Ascending aorta (tissue), 2 donors: ENCODE measurements at places on chromosomes 16 and 17.

- DNase-seq, result no peak
Measured at GRCh38 chr17:3697103-3697476, 1.1 kb upstream of the P2RX5 start.

- DNase-seq, result no peak
Measured at GRCh38 chr17:78316867-78317789, 42.7 kb downstream of the SOCS3 start.

- DNase-seq, result no peak
Measured at GRCh38 chr17:78096093-78096492, 32.5 kb downstream of the TMC6 start.

DNA sequence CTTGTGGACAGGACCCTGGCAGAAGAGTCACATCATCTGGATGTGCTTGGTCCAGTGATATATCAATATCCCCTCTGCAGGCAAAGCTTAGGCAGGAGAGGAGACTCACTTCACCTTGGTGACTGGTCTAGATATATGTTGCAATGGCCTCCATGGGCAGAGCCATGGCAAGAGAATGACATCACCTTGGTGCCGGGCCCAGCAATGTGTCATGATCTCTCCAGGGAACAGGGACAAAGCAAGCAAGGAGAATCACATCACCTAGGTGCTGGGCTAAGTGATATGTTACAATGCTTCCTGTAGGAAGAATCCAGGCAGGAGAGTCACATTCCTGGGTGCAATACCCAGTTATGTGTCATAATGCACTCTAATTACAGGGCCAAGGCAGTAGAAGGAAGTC, 2106.2 kb downstream of the TP53TG3F start:
- no peak for DNase-seq

- DNase-seq, result no peak
Measured at GRCh38 chr16:81427219-81427618, 17.4 kb upstream of the CMIP start.

- DNase-seq, result no peak
Measured at GRCh38 chr16:86292942-86293341, 217.4 kb upstream of the FOXF1 start.

GRCh38 chr16:81237942-81238295, 570 bp upstream of the BCO1 start:
- DNase-seq, result no peak

DNA sequence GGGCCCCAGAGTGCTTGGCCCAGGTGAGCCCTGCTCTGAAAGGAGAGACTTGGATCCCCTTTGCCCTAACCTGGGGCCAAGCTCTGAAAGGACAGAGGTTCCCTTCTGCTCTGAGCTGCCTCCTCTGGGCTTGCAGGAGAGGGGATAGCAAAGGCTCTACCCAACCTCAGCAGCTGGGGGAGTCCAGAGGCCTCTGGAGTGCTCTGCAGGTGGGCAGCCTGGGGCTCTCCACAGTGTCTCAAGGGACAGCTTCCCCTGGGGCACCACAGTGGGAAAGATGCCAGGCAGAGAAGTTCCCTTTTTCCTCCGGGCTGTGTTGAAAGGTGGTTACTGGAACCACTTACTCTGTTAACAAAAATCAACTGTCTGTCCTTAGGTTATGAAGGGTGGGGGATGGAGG, 48.2 kb upstream of the MGAT5B start:
- DNase-seq, result no peak

- no peak for DNase-seq
Measured at GRCh38 chr16:73177729-73178295, 129.9 kb upstream of the ZFHX3 start.

- no peak for DNase-seq
Measured at GRCh38 chr17:14902803-14903202, 362.3 kb downstream of the PMP22 start.

GRCh38 chr16:69724981-69725479, 1.3 kb downstream of the NQO1 start:
- no peak for DNase-seq

DNA sequence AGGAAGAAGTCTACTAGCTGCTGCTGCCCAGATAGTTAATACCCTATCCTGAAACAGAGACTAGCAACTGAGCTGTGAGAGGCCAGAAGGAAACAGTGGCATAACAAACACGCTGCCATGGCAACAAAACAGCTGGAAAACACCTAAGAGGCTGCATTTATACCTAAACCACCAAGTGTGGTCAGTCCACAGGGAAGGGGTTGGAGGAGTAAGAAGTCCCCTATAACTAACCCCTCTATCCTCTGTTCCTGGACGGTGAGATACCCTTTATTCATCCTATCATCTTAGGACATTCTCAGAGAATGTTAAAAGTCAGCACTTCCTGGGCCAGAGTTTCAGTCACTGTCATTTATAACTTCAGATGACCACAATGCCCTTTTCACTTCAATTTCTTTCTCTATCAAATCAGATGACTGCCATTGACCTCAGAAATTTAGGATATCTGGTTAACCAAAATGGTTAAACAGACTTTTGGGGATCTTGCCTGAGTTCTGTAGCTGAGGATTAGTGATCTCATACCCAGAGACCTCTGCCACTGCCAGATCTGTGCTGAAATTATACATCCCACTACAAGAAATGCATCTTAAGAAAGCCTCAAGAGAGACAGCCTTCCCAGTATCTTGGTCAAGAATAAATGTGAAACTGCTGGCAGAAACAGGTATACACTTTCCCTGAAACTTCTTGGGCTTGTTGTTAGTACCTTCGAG, 36.2 kb downstream of the STH start:
- DNase-seq, result no peak

GRCh38 chr16:49959552-49960277, 65.3 kb upstream of the CNEP1R1 start:
- no peak for DNase-seq

GRCh38 chr16:84548971-84549844, 44.7 kb upstream of the MEAK7 start:
- no peak for DNase-seq

GRCh38 chr16:66467611-66468010, 40.5 kb downstream of the BEAN1 start:
- DNase-seq, result no peak

GRCh38 chr16:67653128-67653788, 6.8 kb downstream of the ACD start:
- no peak for DNase-seq

DNA sequence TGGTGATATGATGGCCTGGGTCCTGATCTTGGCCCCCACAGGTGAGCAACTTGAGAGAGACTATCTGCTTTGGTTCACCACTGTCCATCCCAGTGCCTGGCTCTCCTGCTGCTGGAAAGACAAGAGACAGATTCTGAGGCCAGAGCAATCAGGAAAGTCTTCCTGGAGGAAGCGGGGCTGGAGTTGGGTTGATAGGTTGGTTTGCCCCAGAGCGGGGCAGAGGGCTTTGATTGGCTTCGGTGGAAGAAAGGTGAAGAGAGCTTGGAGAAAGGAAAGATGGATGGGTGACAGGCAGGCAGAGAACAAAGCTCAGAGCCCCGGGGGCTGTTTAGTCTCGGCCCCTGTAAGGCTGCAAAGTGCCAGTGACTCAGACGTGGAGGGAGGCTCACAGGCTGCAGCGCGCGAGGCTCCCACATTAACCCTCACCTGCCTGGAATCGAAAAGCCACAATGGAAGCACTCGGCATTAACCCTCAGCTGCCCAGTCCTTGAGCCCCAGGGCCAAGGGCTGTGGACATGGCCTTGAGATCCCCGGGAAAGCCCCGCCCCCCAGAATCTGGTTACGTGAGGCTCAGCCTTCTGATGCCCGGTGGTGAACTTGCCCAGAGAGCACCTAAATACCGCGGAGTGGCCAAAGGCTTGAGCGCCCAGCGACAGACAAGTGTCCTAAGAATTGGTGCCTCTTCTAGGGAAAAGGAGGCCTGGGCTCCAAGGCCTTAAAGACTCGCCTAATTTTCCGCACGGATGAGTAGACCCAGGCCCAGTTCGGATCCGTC, 996 bp upstream of the CPNE2 start:
- no peak for DNase-seq

GRCh38 chr17:79803997-79804855, 7.3 kb upstream of the CBX8 start:
- DNase-seq, result no peak

- DNase-seq, result no peak
Measured at GRCh38 chr16:87297918-87298631, 19.1 kb downstream of the C16orf95 start.

DNA sequence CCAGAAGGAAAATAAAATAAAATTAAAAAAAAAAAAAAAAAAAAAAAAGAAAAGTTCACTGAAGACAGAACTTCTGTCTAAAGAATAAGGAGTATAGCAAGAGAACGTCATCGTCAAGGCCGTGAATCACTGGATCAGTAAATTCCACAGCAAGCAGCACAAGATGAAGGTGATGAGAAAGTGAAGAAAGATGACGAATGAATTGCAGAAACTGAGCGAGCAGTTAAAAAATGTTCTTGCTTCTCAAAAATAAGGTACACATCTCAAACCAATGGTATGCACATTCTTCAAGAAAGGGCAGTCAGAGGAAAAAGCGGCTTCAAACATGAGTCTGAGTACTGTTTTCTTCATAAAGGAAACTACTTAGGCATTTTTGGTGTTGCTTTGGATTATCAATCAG, 104.7 kb downstream of the SMG6 start:
- no peak for DNase-seq

DNA sequence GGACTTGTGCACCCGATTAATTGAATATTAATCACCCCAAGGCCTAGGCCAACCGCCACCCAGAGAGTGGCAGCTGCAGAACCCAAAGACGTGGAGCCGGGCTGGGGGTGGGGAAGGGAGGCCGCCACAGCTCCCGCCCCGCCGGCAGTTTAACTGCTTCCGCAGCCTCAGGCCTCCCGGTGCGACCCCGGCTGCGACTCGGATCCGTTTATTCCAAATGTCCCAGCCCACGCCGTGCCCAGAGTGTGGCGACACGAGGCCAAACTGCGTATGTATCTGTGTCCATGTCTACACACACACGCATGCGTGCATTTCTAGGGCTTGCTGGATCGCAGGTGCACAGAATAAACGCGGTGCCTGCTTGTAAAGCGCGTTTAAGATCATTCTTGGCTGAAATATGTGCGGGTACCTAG, 802 bp upstream of the TOB1 start:
- peak; percentile 33 for DNase-seq

GRCh38 chr17:16267174-16267573, 50.2 kb downstream of the PIGL start:
- no peak for DNase-seq

GRCh38 chr17:5888811-5889210, 181.4 kb upstream of the WSCD1 start:
- DNase-seq, result no peak

GRCh38 chr16:4021070-4021779, 95.0 kb downstream of the ADCY9 start:
- no peak for DNase-seq

DNA sequence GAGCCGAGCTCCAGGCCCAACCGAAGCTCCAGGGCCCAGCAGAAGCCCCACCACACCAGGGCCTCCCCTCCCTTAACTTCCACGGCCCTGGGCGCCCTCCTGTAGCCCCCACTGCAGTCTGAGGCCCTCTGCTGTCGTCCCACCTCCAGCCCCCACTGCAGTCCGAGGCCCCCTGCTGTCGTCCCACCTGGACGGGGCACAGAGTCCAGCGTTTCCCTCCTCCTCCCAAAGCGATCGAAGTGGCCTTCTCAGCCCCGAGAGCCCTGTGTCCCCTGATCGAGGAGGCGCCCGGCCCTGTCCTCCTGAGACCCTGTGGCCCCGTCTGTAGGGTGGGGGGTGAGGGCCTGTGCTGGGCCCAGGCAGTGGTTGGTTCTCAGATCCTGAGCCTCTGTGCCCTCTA, 25.8 kb upstream of the CACNA1H start:
- DNase-seq, result no peak

DNA sequence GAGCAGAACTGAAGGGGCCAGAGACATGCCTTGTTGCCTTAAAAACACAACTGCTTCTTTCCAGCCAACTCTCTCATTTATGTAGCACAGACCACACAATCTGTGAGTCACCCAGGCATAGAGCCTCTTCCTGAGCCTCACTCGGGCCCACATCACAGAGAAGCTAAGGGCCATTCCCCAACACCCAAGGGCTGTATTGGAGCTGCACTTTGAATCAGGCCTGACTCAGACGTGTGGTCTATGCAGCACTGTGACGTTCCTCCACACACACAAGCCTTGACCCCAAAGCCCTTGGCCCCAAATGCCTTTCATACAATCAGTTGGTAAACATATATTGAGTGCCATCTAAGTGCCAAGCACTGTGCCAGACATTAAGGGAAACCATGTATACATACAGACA, 308.9 kb upstream of the DYNLRB2 start:
- DNase-seq, result no peak

GRCh38 chr17:1888741-1889140, 58.9 kb downstream of the RPA1 start:
- DNase-seq, result no peak

DNA sequence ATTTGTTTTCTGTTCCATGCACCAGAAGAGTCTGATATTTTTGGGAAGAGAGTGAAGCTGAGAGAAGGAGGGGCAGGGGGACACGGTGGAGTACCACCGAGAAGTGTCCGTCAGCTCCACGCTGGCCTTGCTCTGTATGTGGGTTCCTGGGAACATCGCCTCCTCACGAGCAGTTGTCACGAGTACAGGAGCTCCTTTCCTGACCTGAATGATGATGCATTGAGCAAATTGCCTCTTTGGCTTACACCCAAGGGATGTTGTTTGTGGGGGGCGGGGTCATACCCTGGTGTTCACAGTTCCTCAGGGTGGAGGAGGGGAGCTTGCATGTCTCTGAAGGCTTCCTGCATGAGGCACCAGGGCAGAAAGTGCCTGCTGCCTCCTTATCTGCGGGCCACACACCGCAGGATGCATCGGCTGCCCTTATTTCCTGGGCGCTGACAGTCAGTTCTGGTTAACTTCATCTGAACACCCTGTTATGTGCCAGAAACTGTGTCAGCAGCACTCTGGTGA, 36.2 kb downstream of the RGS9 start:
- DNase-seq, result no peak

DNA sequence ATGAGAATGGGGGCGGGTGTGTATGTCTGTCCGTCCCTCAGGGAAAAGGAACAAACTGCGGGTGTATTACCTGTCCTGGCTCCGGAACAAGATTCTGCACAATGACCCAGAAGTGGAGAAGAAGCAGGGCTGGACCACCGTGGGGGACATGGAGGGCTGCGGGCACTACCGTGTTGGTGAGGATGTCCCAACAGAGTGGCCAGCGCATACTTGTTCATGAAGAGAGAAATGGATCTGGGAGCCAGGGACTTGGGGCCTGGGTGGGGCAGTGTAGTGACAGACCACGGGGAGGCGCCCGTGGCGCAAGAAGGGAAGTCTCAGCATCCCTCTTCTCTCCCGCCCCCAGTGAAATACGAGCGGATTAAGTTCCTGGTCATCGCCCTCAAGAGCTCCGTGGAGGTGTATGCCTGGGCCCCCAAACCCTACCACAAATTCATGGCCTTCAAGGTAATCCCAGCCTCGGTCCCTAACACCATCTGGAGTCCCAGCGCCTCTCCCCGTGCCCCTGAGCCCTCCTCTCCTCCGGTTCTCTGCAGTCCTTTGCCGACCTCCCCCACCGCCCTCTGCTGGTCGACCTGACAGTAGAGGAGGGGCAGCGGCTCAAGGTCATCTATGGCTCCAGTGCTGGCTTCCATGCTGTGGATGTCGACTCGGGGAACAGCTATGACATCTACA, 3.5 kb upstream of the C17orf107 start:
- DNase-seq, result no peak

- no peak for DNase-seq
Measured at GRCh38 chr16:24929409-24929808, 83.6 kb downstream of the SLC5A11 start.

- DNase-seq, result no peak
Measured at GRCh38 chr17:61007980-61008379, 330.3 kb downstream of the BCAS3 start.

- DNase-seq, result no peak
Measured at GRCh38 chr16:74942566-74942965, 42.4 kb downstream of the WDR59 start.

GRCh38 chr17:50424996-50425681, 879 bp upstream of the ACSF2 start:
- DNase-seq, result no peak

GRCh38 chr16:28162326-28162877, 49.4 kb downstream of the XPO6 start:
- no peak for DNase-seq
